ENCODE measurements at places on chromosomes 2 and 18.

- DNase-seq: no peak
These were observed 914.3 kb downstream of the DCC start for GRCh38 chr18:53254265-53254664.

- DNase-seq: no peak
These were observed 62.8 kb downstream of the PDE11A start for GRCh38 chr2:178009813-178010212.

DNA sequence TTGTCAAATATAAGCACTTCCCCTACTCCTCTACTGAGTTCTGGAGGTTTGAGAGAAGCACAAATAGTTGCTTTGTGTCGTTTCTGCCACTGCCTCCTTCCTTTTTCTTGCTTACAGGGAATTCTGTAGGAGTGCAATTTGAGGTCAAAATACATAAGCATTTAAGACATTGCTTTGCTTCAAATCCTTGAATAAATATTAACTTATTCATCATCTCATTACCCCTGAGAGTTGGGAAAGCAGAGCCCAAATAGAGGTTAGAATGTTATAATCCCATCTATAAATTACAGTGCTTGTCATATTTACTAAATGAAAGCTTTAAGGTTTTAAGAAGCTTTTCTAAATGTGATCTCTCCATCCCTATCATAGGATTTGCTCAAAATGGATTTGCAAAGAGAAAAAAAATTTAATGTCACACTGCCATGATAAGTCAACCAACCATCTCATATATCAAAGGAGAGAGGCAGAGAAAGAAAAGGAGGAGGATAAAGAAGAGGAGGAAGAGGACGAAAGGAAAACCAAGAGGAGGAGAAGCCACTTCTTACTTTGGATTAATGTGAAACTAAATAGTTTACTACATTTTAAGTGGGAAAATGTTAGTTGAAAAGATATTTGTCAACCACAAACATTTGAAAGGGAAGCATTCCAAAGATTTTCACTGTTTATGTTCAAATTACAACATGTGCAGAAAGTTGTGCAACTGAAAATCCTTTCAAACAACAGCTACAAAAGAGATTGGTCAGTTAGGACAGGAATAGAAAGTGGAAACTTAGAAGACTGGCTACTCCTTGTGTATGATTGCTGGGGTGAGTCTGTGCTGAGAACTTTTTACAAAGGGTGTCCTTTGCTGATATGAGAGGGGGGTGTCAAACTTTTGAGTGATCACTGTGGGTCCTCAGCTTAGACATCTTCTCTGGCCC, 277.3 kb upstream of the FN1 start:
- DNase-seq: no peak

DNA sequence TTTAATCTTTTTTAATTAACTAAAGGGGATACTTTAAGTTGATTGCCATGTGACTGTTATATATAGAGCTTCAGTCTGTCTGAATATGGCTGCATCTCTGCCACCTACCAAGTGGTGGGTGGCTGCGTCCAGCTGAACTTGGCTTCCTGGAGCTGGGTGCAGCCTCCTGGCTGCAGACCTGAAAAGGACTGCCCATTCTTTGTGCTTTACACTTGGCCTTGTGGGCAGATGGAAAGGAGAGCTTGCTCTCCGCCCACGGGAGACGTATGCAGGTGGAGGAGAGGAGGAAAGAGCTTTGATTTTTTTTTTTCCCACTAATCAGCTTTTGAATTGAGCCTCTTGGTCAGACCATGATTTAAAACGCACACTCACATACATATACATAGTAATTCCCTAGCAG, 34.7 kb downstream of the NCK2 start:
- no peak for DNase-seq

DNA sequence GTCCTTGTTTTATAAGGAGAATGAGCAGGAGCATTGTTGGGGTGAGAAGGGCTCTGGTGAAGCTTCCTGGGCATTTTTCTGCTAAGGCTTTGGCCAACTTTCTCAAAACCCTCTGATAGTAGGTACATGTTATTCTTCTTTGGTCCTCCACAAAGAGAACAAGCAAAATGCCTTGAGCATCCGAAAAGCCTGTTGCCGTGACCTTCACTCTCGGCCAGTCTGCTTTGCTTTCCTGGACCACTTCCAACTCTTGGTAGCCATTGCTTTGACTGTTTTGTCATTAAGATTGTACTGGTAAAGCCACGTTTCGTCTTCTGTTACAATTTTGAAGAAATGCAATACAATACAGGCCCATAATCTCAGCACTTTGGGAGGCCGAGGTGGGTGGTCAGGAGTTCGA, 27.4 kb upstream of the ALLC start:
- DNase-seq: no peak

DNA sequence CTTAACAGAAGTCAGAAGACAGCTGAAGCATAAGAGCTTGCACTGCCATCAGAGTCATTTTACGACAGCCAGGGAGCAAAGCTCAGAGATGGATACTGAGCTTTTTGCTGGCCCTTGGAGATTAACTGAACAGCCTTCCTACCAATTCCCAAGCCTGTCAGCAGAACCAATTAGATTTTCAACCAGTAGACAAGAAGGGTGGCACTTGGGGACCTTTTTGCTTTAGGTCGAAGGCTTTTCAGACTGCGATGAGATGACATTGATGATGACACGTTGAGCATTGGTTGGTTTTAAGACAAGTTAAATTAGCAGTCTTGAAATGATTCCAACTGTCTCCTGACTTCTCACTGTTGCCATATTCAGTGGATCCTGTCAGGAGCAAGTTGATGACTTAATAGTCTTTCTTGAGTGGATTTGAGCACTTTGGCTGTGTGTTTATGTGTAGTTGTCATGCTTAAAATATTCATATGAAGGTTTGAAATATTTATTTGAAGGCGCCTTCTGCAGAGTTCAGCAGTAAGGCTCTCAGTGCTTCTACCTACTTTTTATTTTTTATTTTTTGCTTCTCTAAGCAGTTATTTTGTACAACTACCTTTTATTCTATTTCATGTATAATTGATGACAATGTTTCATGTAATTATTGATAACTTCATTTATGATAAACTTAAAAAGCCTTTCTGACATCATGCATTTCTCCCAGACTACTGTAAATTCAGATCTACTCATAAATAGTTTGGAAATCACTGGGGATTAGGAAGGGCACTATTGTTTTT, 256.7 kb downstream of the CAMKMT start:
- no peak for DNase-seq

- no peak for DNase-seq
These were observed 4.0 kb downstream of the SDC1 start for GRCh38 chr2:20220806-20221554.

DNA sequence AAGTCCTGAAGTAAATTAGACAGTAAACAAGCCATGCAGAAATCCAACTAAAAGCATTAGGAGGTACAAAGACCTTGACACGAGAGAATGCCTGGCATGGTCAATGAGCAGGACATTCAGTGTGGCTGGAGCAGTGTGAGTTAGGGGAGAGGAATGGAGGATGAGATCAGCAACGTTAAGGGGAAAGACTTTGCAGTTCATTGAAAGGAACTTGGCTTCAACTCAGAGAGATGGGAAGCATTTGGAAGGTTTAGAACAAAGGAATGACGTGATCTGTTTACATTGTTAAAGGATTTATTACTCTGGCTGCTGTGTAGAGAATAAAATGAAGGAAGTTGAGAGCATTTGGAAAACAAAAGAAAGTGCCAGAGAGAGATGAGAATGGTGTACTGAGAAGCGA, 621.3 kb downstream of the XIRP2 start:
- DNase-seq: no peak

DNA sequence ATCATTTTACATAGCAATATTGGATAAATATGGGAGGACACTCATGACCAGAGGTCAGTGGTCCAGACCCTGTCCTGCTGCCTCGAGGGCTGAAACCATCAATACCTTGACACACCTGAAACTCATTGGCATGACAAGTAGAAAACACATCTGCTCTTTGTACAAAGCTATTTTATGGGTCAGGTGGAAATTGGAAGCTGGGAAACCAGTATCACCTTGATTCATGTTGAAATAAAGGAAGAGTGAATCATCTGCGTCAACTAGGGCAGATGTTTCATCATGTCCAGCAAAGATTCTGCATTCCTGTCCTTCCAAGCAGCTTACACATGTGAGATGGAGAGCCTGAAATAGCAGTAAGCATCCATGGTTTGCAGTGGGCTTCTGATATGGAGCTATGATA, 80.0 kb upstream of the ERBB4 start:
- no peak for DNase-seq

GRCh38 chr2:38765149-38765548, 12.9 kb upstream of the GEMIN6 start:
- DNase-seq: no peak

- DNase-seq: no peak
These were observed 57.9 kb upstream of the KCNE4 start for GRCh38 chr2:222993920-222994650.

DNA sequence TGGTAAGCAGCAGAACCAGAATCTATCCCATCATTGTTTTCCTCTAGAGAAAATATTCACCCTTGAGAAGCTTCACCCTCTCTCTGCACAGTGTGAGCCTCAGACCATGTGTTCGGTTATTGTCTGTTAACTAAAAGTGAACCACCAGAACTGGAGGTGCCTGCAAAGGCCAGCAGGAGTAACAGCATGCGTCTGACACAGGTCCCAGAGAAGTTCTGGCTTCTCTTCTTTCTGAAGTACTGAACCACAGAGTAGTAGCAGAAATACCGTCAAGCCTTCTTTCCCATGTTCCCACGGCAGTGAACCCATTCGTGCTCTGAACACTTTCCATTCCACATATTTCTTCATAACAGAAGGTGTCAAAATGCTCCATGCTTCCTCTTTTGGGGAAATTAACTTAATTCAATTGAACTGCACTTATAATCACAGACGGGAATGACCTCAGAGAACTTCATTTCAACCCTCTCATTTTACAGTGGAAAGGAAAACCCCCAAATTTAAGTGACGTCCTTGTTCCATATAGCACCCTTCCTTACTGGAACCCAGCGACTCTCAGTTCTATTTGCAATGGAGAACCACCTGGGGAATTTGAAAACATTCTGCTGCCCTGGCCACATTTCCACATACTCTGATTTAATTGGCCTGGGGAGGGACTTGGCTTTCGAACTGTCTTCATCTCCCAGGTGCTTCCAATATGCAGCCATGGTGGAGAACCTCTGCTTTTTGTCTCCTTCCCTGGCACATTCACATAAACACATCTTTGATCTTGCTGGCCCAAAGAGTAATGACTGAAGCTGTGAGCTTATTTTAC, 519.1 kb downstream of the RNF144A start:
- peak; percentile 3 for DNase-seq

DNA sequence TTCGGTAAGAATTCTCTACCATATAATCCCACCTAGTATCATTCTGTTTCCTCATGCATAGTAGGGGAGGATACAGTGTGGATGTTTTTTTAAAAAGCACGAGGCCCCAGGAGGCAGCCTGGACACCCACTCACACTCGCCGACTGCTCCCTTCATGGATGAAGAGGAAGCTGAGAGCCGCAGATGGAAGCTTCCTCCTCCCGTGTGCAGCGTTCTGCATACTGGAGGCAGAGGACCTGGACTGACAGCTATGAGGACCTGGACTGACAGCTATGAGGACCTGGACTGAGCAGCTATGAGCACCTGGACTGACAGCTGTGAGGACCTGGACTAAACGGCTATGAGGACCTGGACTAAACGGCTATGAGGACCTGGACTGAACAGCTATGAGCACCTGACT, 234.4 kb downstream of the NDUFA10 start:
- DNase-seq: no peak

DNA sequence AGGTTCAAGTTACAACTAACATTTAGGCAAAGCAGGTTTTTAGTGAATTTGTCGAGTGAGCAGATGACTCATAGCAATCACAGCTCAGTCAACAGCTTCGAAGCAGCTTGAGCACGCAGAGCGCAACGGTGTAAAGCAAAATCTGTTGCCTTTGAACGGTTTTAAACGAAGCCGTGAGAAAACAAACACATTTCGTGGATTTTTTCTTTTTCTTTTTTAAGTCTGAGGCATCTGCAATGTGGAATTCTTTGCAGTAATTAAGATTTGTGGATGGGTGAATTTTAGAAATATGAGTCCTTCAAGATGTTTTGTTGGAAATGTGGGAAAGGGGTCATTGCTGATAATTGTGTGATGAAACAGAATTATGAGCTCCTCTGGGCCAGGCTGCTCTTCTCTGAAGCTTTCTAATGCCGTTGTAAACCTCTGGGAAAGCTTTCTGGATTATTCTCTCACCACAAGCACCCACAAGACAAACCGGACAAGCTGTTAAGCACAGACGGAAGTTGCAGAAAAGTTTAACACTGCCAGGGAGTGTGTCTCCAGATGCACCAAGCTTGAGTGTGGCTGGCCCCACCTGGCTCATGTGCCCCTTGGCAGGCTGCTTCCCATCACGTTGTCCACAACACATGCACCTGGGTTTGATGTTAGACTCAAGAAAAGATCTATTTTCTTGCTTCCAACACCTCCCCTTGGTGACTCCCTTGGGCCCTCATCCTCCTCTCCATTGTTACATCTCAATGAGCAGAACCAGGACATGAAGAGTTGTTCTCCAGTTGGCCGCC, 224.7 kb downstream of the ACKR3 start:
- no peak for DNase-seq

GRCh38 chr2:151374436-151374835, 17.0 kb downstream of the TNFAIP6 start:
- no peak for DNase-seq

Data from CD4-positive, alpha-beta T cell treated with Interleukin-17A for 1 hour (primary cell).